Right hindlimb (tissue), 1 donor: ENCODE measurements at places on chromosomes 5 and 9.

GRCh38 chr5:96668725-96669124 lies 6.5 kb downstream of the CAST start:
- DNase-seq = no peak

DNA sequence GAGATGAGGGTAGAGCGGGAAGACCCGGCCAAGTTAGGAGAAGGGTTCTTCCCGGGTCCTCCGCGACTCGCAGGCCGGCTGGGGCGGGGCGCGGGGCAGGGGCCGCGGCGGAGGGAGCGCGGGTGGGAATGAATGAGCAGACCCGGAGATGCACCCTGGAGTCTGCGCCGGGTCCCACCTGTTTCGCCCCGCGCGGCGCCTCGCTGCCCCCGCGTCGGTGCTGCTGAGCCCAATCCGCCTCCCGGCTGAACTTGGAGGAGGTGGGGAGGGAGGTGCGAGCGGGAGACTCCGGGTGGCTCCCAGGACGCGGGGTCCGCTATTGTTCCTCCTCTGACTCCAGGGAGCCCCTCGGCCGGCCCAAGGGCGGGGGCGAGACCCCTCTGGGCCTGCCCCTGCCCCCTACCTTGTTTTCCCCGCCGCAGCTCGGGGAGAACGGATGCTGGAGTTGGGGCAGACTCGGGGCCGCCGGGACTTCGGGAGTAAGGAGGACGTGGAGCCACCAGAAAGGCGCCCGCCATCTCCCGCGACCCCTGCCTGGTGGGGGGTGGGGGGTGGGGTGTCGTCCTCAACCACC lies 659 bp downstream of the RAI14 start:
- peak; percentile 57 for DNase-seq

DNA sequence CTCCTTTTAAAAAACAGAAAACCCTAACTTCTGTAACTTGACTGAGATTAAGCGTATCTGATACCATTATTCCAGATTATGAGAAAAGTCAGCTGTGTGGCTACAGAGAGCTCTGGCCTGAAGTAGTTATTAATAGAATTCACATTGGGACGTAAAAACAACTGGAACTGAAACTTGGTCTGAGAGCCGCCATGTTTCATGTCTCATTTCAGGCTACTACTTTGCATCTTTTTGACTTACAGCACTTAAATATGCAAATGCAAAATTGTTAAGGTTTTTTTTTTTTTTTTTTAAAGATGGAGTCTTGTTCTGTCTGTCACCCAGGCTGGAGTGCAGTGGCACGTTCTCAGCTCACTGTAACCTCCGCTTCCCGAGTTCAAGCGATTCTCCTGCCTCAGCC lies 25.2 kb downstream of the MAP3K1 start:
- no peak for DNase-seq

GRCh38 chr9:129720181-129720864 lies 32.5 kb downstream of the PTGES start:
- DNase-seq = no peak
